Renal cortex interstitium (tissue), 15 donors: ENCODE measurements at places on chromosomes 1 and 21.

GRCh38 chr1:52259886-52260285 lies 106.1 kb downstream of the CC2D1B start:
- DNase-seq: no peak

GRCh38 chr1:244713332-244713731 lies 60.4 kb downstream of the DESI2 start:
- no peak for DNase-seq

DNA sequence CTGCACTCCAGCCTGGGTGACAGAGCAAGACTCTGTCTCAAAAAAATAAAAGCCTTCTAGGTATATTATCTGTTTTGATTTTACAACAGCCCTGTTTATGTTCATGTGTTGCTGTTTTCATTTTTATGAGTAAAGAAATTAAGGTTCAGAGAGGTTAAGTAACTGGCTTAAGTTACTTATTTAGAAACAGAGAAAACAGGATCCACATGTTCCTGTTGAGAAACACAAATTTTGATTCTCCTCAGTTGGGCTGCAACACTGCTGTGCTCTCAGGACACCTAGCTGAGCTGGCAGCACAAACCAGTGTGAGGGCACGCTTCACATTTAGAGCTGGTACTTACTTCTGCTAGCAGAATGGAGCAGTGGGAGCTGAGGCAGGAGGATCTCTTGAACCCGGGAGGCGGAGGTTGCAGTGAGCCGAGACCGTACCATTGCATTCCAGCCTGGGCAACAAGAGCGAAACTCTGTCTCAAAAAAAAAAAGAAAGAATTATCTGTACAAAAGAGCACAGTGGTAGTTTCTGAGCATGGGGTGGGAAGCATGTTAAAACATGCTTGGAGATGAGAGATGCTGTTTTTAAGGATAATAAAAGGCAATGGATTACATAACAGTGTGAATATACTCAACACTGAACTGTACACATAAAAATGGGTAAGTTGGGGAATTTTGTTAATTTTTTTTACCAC lies 2.4 kb downstream of the SPRTN start:
- no peak for DNase-seq

DNA sequence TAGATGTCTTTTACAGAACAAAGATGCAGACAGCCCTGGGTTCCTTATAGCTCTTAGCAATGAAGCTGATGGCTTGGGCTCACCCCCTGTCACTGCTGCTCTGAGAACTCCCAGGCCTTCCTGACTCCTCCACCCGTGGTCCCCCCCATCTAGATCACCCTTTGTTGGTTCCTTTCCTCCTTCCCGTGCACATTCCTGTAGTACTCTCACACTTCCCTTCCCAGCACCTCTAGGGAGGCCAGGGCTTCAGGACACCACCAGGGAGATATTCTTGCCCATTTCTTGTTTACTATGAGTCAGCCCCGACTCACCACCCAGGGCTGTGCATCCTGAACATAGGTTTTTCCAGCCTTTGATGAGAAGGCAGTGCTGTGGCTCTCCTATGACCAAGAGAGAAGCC lies 14.4 kb upstream of the NOS1AP start:
- no peak for DNase-seq

DNA sequence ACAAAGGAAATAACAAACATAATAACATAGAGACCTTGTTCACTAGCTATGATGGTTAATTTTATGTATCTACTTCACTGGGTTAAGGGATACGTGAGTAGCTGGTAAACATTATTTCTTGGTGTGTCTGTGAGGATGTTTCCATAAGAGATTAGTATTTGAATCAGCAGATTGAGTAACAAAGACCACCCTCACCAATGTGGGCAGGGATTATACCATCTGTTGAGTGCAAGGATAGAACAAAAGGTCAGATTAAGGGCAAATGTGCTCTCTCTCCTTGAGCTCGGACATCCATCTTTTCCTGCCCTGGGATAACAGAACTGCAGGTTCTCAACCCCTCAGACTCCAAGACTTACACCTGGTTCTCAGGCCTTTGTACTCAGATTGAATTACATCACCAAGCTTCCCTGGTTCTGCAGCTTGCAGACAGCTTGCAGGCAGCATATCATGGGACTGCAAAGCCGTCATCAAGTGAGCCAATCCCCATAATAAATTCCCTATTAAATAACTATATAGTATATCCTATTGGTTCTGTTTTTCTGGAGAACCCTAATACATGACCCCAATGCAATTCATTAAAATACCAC lies 9.2 kb downstream of the SPATA6 start:
- no peak for DNase-seq

DNA sequence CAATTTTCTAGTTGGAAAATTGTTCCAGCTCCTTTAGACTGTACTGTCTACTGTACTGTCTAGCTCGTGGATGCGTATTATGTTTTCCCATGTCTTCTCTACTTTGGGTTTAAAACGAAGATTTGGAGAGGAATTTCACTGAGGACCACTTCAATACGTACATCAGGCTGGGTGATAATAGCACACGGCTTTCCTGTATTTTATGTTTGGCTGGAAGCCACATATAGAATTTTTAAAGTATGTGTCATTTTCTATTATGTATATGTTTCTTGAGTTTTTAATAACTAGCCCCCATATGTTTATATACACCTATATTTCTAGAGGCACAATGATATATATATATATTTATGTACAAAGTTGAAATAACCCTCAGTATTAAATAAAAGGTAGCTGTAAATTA lies 226.4 kb downstream of the GREM2 start:
- no peak for DNase-seq
